ENCODE measurements at places on chromosomes 16 and 17.

GRCh38 chr17:28717578-28718332, at the start of gene RAB34:
RAB34 (minus strand) TSS chr17:28717868; CDS start chr17:28717266, 602 bp downstream.
- peak; percentile 43 for DNase-seq

- DNase-seq, result no peak
These were observed 24.4 kb downstream of the TBC1D3B start for GRCh38 chr17:36151891-36152638.

- DNase-seq, result no peak
These were observed 20.3 kb upstream of the CDH5 start for GRCh38 chr16:66346221-66346620.

GRCh38 chr16:85354686-85355514, 242.6 kb upstream of the CIBAR2 start:
- DNase-seq, result no peak
